ENCODE measurements at places on chromosomes 4 and X.

DNA sequence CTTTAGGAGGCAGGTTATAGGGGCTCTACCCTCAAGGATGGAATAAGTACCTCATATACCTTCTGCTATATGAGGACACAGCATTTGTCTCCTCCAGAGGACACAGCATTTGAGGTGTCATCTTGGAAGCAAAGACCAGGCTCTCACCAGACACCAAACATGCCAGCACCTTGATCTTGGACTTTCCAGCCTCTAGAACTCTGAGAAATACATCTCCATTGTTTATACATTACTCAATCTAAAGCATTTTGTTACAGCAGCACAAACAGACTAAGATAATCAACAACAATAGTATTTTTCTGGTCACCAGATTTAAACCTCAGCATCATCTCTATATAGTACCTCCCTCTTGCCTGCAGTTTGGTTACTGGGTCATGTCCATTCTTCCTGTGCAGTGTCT, 237.5 kb upstream of the KLF3 start:
- no peak for DNase-seq

- no peak for DNase-seq
Measured at GRCh38 chrX:119082278-119082677, 9.5 kb downstream of the CT47C1 start.

DNA sequence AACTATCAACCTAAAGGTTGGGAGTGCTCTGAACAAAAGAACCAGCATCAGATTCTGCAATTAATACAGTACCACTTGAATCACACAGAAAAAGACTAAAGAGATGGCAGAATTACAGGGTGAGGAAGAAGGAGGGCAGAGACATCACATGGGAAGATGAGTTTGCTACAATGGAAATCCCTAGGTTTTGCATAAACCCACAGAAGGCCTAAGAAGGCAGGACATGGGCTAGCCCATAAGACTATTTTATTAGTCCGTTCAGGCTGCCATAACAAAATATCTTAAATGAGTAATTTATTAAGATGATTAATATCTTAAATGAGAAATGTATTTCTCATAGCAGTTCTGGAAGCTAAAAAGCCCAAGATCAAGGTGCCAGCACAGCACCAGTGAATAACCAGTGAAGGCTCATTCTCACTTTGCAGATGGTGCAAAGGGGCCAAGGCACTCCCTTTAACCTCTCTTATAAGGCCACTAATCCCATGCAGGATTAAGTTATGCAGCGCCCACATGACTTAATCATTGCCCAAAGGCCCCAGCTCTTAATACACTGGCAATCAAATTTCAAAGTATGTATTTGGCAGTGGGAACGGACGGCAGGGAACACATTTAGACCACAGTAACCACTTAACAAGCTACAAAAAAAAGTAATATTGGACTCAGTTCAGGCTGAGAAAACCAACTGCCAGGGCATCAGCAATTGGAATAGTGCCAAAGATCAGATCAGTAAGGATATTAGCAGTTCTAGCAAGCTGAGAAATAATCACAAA, 47.6 kb upstream of the NEUROG2 start:
- DNase-seq = no peak

- no peak for DNase-seq
Measured at GRCh38 chr4:38620065-38620464, 43.9 kb upstream of the KLF3 start.

GRCh38 chrX:107718156-107718621, 57.4 kb downstream of the TSC22D3 start:
- peak; percentile 66 for DNase-seq

DNA sequence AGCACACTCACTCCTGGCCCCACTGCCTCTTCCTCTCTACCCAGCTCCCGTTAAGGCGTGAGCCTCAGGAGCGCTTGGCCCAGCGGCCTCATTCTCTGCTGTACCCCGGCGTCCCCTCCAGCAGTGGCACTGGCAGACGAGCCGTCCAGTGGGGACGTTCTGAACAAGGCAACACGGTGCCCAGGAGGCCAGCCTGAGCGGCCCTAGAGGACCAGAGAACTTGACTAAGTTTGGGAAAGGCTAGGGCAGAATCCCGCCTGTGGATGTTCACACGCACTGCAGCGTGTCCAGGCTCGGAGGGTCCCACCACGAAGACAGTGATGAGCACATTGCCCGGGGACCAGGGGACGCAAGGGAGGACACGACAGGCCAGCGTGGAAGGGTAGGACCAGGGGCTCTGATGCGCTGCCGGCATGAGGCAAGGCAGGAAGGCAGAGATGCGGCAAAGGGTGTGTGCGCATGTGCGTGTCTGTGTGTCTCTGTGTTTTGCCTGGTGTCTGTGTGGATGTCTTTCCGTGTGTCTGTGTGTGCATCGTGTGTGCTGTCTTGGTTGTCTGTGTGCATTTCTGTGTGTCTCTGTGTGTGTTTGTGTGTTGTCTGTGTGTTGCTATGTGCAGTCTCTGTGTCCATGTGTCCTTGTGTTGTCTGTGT, 89.4 kb downstream of the ABLIM2 start:
- no peak for DNase-seq

- no peak for DNase-seq
Measured at GRCh38 chr4:173284463-173284862, 49.7 kb downstream of the HMGB2 start.

DNA sequence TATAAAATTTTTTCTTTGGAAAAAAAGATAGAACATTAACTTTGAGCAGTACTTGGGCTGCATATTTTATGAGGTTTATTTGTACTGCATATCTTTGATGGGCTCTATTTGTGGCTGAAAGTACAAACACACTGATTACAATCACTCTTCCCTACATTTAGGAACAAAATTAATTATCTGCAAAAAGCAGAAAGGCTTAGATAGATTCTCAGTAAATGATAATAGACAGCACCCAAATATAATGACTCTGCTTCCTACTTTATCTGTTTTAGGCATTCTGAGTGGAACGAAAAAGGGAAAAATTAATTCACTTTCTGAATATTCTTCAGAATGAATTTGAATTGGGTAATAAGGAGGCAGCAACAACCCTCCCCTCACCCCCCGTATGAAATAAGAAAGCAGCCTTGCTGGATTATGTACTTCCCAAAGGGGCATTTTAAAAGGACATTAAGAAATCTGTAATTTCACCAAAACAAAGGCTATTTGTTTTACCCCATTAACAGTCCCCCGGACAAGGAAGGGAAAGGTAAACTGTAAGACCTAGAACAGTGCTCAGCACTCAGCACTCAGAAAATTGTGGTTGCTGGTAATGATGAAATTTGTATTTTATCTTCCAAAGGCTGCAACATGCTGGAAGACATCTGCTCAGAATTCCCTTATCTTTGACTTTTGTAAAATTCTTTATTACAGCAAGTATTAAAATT, 242.6 kb downstream of the GPC3 start:
- no peak for DNase-seq
